GM12878 (cell line): ENCODE measurements at places on chromosomes 2 and 18.

- DNase-seq: no peak
Measured at GRCh38 chr2:233563663-233564430, 2.7 kb downstream of the USP40 start.

GRCh38 chr2:186992597-186992996, 143.6 kb upstream of the ZSWIM2 start:
- no peak for DNase-seq

GRCh38 chr18:58413667-58414628, 214.9 kb downstream of the ALPK2 start:
- no peak for DNase-seq

DNA sequence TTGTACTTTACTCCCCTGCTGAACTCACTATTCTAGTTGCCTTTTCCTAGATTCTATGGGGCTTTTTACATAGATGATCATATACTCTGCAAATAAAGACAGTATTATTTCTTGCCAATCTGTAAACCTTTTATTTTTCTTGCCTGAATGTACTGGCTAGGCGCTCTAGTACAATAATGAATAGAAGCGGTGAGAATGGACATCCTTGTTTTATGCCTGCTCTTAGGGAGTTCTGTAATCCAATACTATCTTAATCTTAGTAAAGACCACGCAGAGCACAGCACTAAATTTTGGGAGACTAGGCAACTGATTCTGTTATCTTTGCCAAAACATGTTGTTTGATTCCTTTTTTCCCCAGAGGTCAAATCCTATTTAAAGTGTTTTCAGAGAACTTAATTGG, 7.0 kb downstream of the KRCC1 start:
- no peak for DNase-seq

GRCh38 chr2:174058026-174058425, 92.9 kb upstream of the SP3 start:
- no peak for DNase-seq

GRCh38 chr2:218328294-218328693, 28.4 kb upstream of the CATIP start:
- no peak for DNase-seq

DNA sequence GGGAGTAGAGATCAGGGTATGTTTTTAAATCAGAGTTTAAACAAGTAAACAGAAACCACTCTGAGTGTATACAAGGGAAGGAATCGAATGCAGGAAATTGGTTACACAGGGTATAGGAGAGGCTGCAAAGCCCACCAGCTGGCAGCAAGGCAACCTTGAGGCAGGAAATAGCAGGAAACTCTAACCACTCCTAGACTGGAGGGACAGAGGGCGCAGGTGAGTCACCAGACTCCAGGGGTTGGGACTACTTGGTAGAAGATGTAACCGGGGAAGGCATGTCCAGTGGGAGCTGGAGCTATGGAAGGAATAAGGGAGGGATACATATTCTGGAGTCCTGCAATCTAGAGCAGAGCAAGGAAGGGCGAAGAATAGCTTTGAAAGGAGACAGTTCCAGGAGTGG, 152.3 kb downstream of the MEIS1 start:
- DNase-seq: no peak

GRCh38 chr2:158134655-158135054, 33.0 kb downstream of the UPP2 start:
- no peak for DNase-seq

DNA sequence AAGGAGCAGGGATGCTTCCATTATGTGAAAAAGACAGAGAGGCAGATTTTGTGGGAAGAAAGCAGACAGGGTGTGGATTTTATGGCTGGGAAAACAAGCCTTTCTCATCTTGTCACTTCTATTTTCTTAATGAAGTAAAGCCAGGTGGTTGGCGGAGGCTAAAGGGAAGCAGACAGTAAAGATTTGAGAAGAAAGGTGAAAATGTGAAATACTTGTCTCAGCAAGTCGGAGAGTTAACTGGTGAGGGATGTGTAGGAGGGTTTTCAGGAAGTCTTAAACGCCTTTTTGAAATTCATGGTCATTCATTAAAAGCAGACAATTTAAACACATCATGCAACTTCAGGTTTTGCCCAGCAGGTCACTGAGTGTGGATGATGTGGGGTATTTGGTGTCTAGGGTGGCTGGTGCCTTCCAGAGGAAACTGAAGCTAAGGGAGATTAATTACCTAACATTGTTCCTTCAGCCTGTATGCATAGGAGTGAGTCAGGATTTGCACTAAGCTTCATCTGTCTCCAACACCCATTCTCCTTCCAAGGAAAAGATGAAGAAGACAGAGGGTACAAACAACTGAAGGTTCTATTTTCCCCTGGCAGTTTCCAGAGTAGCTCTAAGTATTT, 20.7 kb downstream of the SLC14A2 start:
- DNase-seq: no peak

GRCh38 chr18:2060086-2060485, 511.2 kb downstream of the METTL4 start:
- no peak for DNase-seq

DNA sequence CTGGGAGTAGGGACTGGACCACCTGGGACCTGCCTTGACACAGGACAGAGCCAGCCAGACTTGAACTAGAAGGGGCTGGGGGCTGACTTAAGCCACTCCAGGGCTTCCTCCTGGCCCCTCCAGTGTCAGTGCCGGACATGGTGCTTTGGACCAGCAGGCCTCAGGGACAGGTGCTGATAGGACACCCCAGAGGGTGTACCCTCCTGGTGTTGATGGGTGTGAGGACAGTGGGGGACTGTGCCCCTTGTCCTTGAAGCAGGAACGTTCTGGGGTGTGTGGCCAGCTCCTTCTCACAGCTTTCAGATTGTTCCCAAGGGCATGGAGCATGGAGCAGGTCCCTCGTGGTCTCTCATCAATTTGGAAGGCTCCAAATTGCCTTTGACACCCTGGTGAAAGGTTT, 6.8 kb downstream of the MAL start:
- DNase-seq: no peak

DNA sequence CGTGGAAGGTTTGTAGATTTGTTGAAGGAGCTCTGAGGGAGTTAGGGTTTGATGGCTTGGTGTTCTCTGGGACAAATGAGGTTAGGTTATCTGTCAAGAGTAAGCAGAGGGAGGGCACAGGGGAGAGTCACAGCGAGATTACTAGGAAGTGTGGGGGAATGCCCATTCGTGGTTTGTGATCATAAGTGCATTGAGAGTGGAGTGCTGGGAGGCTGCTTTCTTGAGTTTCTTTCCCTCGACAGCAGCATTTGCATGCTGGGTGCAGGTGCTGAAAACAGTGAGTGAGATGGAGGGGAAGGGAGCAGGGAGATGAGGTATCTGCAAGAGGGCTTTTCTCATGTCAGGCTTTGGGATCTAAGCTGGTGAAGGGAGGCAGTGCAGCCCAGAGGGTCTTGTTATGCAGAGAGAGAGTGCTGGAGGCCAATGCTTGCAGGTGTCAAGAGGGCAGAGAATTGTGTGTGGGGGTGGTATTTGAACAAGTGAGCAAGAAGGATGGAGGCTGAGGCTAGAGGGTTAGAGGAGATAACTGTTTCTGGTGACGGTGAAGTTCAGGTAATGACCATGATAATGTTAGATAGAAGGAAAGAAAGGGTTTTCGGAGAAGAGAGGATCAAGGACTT, 8.8 kb downstream of the RALB start:
- peak; percentile 62 for DNase-seq

DNA sequence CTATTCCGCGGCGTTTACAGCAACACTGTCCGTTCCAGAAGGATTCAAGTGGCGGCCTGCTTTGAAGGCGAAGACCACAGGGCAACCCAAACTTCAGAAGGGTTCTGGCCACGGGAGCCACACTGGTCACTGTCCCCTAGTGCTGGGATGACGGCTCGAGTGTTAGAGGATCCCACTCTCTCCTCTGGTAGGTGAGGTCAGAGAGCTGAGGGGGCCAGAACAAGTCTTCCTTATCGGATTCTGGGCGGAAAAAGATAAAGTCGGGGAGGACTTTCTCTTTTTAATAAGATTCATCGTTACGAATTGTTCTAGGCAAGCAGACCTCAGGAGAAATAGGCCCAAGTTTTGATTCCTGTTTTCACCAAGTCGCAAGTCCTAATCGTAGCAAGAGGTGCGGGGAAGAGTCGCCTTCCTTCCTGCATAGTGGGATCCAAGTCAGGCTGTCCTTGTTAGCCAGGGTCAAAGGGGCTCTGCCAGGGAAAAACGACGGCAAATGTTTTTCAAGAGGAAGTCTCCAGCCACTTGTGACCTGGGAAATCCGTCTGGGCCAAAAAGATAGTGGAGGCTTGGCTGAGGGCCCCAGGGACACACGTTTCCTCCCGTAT, 864 bp upstream of the MYL12A start:
- DNase-seq: no peak

GRCh38 chr2:13662055-13662454, 945.3 kb downstream of the TRIB2 start:
- no peak for DNase-seq

- DNase-seq: no peak
Measured at GRCh38 chr2:201900362-201900761, 94.0 kb downstream of the CDK15 start.

DNA sequence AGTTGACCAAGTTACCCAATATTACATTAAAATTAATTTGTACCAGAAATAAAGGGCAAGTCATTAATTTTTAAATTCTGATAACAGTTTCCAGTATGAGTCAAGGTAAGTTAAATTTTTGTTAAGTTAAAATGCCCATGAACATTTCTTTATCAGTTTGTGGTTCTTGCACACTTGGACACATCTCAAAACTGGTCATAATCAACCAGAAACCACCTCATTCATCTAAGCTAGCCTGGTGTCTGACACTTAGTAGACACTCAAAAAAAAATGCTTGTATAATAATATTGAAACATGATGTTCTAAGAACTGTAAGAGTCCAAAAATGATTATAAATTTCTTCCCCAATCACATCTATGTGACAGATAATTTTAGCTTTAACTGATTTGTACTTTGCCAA, 62.4 kb downstream of the SATB2 start:
- DNase-seq: no peak

- DNase-seq: no peak
Measured at GRCh38 chr2:122681626-122682025, 926.2 kb downstream of the TSN start.

DNA sequence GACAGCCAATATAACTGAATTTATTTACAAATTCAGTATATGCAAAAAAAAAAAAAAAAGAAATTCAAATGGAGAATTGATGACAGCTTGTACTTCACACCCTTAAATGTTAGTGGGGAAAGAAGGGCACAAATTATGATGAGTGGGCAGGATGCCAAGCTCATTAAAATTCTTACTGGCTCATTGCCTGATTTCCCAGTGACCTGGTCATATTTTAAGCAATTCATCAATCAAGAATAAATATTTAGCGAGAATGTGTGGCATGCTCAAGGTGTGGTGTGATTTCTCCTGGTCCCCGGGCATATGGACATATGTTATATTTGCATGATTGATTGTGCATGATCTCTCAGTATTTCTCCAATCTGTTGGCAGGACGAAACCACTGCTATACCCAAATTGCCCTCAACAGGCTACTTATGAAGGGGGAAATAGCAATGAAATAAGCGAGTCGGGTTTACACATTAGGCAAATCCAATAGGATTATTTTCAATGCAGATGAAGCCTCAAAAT, 883.0 kb downstream of the LRRTM4 start:
- no peak for DNase-seq

- DNase-seq: no peak
Measured at GRCh38 chr2:197672371-197672893, 3.0 kb downstream of the RFTN2 start.

GRCh38 chr2:152243761-152244640, 68.4 kb upstream of the STAM2 start:
- no peak for DNase-seq

DNA sequence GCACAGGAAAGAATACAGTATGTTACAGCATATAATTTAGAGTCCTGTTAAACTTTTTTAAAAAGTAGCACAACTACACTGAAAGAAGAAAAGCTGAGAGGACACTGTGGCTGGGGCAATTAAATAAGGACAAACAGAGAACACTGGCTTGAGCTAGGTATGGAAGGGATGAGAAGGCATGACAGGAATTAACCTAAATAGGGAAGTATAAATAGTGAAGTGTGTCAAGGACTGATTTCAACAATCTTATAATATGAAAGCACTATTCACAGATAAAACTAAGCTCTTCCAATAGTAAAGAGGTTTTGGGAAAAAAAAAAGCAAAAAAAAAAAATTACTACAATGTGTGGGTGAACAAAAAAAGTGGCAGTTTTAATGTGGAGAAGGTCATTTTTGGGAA, 45.5 kb downstream of the PPP3R1 start:
- DNase-seq: no peak

DNA sequence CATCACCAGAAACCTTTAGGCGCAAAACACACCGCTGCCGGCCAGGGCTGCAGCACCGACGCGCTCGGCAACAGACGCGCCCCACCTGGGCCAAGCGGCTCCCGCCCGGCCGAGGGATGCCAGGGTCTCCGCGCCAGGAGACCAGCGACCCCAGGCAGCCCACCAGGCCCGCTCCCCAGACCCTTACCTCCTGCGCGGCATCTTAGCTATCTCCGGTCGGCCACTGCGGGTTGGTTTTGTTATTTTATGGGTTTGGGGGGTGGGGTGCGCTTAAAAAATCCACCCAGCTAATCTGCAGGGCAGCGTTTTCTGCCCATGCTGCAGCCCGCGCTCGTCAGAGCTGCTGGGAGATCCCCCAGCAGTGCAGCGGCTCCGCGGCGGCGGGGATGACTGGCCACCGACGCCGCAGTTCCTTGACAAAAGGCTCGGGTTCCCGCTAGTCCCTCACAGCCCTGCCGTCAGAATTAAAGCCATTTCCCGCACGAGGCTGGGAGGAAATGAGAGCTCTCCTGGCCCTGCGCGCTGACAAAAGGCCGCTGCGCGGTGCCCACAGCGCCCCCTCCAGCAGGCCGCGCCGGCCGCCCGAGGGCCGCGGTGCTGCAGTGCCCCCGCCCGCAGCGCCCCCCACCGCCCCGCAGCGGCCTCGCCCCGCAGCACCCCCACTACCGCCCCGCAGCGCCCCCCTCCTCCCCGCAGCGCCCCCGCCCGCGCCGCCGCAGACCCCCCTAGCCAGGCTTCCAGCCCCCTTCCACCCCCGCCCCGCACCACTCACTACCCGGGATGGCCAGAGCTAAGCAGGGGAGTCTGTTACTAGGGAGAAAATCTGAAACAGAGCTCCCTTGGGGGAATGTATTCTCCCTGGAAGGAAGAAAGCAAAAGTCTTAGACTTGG, at the start of gene ADD2:
TSS of gene ADD2 (minus strand) at position 502 of the 891 bp plus-strand sequence. CDS start 61,792 bp downstream, outside the sequence.
- DNase-seq: no peak

DNA sequence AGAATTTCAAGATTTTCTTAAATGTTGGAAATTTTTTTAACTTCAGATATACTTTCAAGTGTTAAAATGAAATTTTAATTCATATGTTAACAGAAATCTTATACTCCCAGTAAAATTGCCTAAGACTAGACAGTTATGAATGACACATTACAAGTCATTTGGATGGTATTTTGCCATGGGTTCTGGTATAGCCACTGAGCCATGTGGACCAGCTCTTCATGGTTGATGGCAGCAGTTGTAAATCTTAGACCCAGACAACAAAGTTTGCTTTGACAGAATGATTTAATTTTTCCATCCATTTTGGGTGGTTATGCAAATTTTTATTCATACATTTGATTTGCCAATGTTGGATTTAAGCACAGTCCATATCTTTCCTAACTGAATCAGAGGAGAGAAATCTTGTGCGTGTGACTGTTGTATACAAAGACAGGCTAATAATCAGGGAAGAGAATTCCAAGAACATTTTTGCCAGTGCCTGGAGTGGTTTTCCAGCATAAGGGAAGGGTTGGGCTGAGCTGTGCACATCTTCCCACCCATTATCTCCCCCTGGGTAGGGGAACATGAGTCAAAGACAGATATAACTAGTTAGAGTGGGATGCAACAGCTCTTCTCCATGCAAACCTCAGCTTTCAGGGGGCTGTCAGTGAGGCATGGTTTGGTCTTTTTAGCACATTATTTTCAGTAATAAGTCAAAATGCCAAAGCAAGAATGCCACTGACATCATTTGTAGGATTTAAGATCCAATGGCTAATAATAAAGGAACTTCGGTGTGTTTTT, 28.1 kb upstream of the INPP4A start:
- DNase-seq: no peak
